ENCODE measurements at places on chromosomes 11 and 22.

GRCh38 chr11:87417951-87418350 is 380.2 kb downstream of the TMEM135 start:
- no peak for DNase-seq

- no peak for DNase-seq
Measured at GRCh38 chr11:76552987-76553386, 108.2 kb downstream of the EMSY start.

- DNase-seq = no peak
Measured at GRCh38 chr22:27554106-27554811, 247.3 kb downstream of the MN1 start.

DNA sequence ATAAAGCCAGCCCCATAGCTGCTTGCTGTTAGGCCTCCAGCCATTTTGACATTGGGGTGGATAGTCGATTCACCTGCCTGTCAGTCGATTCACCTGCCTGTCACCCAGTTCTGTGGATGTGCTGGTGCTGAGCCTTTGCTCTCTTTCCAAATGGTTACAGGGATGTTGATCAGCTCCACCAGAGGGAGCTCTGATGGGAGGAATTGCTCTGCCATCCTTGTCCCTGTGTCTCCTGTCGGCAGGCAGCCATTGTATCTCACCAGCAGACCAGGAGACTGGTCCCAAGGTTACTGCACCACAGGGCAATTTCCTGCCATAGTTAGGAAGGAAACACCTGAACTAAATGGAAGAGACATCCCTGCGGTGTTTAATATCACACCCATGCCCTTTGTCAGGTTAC is 6.1 kb downstream of the MPEG1 start:
- DNase-seq = no peak

DNA sequence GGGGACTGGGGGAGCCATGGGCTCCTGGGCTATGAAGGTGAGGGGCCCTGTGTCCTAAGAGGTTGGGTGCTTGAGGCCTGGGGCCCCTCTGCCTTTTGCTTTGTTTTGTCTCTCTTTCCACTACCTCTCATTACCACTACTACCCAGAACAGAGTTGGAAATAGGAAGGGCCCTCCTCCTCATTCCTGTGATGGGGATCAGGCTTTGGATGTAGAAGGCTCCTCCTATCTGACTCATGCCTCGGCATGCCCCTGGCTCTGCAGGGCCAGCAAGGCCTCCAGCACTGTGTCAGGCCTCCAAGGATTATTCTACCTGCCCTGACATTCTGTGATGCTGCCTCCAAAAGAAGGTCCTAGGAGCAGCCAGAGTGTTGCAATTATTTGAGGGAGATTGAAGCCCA is 766 bp downstream of the IZUMO1R start:
- DNase-seq = no peak
